NT2/D1 (cell line): ENCODE measurements at places on chromosomes 3 and 15.

DNA sequence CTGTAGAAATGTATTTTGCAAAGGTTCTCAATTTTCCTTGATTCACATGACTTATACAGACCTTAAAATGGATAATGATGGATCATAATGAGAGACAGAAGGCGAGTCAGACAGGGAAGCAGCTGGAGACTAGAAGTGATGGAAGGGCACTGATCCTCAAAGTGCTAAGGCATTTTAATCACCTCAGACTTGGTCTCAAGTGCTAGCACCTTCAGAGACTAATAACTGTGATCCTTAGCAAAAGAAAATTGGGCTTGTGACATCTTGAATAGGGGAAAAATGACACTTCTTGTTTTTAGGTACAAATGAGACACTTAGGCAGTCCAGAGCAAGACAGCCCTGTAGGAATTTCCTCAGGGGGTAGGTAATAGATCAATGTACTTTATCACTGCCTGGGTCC lies 1011.7 kb downstream of the SQOR start:
- DNase-seq, result no peak

- DNase-seq, result no peak
Observed at GRCh38 chr3:148646126-148646665, 51.5 kb upstream of the AGTR1 start.

DNA sequence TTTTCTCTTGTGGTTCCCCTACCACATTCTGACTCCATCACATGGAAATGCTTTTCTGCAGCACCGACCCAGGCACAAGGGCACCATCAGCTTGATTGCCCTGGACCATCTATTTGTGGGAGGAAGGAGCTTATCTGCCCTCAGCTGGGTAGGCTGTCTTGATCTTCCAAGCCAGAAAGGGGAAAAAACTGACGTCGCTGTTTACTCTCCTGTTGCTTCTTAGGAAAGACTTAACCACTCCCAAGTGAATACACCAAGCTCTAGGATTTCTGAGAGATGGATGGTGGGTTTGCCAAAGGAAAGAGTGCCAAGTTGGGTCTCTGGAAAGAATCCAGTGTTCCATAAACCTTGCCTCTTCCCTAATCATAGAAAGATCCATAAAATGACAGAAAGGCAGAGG lies 4.0 kb downstream of the TNFAIP8L3 start:
- no peak for DNase-seq

DNA sequence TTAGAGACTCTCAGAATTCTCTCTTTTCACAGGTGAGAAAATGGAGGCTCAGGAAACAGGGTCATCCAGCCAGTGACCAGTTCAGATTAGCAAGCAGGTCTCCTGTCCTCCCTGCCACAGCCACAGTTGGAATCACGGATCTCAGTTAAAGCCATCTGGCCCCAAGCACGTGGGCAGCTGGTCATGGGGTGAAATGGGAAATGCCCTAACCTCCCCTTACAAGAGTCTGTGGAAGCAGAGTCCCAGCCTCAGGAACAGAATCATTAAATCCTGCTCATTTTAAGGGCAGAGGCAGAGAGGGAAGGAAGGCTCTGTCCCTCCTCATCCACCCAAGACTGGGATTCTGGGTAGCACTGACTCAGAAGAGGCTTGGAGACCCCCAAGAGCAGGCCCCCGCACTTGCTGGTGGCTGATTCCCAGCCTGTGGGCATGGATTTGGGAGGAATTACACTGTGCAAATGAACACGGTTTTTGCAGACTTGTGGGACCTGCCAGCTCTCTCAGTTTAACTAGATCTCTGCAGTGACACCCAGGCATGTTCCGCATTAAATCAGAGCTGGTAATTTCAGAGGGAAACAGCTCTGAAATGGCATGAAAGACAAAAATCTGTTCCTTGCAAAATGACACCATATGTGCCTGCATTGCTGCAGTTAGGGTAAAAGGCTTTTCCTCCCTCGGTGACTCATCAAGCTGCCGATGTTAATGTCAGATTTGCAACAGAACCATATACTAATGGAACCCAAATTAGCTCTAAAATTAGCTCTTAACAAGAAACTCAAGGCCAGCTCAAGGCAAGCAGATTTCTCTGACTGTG lies 89.0 kb downstream of the BDH1 start:
- DNase-seq, result no peak

DNA sequence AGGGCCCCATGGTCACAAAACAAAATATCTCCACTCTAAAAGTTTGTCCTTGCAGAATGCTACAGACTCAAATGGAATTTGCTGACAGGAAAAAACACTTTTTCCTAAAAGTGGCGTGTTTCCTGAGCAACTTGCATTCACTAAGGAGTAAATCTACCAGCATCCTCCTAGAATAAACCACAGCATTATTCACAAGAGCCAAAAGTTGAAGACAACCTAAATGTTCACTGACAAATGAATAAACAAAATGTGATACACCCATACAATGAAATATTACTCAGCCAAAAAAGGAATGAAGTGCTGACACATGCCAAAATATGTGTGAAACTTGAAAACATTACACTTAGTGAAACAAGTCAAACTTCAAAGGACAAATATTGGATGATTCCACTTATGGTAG lies 28.9 kb downstream of the ITGB5 start:
- no peak for DNase-seq

GRCh38 chr3:147773116-147773630 lies 364.0 kb downstream of the ZIC1 start:
- no peak for DNase-seq

- DNase-seq, result no peak
Observed at GRCh38 chr3:71803248-71803647, 18.3 kb upstream of the PROK2 start.

- DNase-seq, result no peak
Observed at GRCh38 chr15:67543348-67543718, 830 bp downstream of the MAP2K5 start.

GRCh38 chr3:36991923-36992805 lies 767 bp downstream of the EPM2AIP1 start:
- DNase-seq, result no peak

- DNase-seq, result no peak
Observed at GRCh38 chr3:112335434-112335781, 2.5 kb downstream of the CD200 start.

DNA sequence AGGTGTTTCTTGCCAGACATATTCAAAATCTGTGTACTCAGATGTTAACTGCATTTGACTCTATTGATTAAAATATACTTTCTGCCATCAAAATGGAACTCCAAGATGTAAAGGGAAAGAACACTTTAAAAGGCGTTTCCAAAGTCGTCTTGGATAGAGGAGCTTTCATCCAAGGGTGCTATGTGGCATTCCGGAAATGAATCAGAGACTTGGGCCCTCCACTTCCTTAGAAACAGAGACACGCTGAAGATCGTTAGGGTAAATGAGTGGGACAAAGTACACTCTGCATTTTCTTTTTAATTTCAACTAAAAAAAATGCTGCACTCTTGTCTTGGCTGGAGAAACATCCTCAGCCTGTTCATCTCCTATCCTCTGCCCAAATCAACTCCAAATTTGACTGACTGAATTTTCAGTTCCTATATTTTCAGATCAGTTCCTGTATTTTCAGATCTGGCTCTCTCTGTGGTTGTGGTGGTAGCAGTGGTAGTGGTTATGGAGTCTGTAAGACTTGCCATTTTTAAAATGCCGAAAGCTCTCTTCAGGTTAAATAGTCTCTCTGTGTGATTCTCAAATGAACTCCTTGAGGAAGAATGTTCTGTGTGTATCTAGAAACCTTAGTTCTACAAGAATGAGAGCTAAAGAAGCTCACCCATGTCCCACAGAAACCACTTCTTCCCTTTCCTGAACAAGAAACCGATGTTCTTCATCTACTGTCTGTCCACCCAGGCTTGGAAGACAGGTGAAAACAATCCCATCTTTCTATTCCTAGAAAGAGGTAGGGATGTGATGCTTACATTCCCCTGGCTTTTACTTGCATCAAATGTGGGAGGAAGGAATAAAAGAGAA lies 156.8 kb upstream of the ICE2 start:
- DNase-seq, result no peak

- DNase-seq, result no peak
Observed at GRCh38 chr3:158847885-158848284, 46.0 kb downstream of the MFSD1 start.

DNA sequence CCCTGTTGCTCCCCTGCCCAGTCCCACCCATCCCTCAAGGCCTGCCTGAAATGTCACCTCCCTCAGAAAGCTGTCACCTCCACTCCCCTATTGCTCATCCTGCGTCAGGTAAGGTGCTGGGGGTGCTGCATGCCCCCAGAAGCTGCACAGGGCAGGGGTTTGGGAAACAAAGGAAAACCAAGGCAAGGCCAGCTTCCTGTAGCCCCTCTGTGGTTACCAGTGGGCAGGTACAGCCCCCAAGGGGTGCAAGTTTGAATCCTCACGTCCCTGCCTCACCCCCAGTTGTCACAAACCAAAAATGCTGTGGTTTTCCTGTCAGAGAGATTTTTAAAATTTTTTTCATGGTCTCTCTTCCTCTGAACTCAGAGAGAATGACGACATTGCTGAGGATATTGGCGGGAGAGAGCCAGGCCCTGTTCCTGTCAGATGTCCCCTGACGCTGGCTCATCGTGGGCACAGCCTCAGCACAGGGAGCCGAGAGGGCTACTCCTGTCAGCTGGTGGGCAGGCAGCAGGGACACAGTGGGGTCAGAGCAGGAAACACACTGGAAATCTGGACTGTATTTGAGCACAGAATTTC lies 27.0 kb downstream of the PSTPIP1 start:
- no peak for DNase-seq

- no peak for DNase-seq
Observed at GRCh38 chr3:193951859-193952258, 184.1 kb upstream of the HES1 start.

DNA sequence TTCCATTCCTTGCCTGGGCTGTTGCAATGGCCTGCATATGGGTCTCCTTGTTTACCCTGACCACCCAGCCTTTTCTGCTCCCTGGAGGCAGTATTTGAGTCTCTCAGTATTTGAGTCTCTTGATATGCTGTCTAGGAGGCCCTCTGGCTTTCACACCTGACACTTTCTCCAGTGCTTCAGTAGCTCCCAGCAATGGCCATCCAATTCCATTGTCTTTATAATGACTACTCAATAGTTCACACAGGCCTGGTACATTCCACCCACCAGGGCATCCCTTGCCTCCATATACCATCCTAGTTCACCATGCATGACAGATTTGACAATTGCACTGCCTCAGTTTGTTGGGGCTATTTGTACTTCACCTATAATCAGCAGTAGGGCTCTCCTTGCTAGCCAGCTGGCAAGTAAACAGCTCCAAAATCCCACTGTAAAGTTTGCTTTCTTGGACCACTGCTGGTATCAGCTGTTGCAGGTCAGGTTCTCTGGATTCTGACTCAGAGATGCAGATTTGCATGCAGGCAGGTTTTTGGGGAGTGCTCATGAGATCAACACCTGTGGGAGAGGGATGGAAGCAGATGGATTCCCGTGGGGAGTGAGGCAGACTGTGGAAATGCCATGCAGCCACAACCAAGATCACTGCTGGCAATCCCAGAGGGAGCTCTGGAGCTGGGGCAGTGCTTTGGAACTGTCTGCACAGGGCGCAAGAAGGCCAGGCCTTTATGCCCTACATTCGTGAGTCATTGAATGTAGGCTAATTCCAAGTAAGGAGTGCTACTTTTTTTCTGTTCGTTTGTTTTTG lies 19.1 kb upstream of the XIRP1 start:
- DNase-seq, result peak; percentile 88

DNA sequence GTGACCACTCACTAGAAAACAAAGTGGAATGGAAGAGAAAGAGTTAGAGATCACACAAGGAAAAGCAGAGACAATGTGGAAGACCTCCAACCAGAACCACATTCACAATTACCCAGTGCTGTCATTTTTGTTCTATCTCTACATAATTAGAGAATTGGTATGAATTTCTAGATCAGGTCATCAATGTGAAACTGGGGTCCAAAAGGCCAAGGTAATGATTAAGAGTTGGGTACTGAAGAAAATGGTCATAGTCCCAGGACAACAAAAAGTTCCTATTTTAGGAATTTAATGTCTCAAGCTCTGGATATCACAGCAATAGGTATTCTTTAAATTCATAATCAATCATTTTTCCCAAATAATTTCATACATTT lies 84.7 kb upstream of the PPIB start:
- DNase-seq, result no peak

DNA sequence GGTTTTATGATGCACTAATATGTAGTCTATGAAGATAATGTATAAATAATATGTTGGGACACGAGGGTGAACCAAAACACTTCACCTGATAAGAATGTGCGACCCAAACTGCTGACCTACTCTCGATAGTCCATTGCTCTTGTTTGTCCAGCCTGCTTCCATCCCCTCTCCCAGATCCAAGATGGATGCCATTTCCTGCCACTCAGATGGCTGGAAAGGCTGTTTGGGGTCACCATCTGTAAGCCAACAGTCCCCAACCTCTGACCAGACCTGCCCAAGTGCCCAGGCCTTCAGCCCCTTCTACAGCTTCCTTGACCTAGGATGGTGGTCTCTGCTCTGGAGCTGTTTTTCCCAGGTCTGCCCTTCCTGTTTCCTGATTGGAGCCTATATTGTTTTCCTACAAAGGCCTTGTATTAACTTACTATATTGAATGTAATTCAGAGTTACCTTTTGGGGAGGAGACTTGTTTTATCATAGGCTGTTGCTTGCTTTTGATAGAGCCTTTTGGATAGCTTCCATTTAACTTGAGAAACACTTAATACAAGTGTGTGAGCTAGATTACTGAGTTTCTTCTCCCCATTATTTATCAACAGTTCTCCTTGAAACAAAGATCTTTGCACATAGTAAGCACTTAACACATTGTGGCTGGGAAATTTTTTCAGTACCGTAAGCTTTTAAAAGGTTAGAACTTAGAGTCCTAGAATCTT lies 5.0 kb upstream of the PAQR9 start:
- DNase-seq, result no peak

- peak; percentile 16 for DNase-seq
Observed at GRCh38 chr3:190701096-190701532, 161.4 kb downstream of the GMNC start.

GRCh38 chr3:136152176-136152843 lies 43.8 kb downstream of the MSL2 start:
- no peak for DNase-seq

DNA sequence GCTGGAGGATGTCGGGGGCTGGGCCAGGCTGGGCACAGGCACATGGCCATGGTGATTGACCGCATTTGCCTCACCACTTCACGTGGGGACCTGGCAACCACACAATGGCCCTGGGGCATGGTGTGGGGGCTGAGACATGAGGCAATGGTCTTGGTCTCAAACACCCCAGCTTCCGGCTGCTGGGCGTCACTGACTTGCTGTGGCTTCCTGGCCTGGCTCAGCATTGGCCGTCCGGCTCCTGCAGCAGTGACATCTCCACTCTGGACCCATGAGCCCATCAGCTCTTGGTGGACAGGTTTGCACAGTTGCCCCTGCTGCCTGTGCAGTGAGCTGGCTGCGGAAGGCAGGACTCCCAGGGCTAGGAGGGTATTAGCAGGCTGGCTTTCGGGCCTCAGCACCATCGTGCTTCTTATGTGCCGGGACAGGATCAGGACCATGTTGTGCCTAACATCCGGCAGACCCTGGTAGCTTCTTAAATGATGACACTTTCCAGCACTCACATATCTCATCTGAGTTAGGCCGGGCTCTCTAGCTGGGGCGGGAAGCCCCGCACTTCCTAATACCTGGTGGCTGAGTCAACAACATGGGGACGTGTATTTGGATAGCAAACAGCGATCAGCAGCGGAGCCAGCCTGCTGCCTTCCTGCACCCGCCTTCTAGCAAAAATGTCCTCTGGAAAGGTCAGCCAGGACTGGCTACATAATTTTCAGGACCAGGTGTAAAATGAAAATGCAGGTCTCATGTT lies 34.1 kb downstream of the ZNF710 start:
- no peak for DNase-seq

- no peak for DNase-seq
Observed at GRCh38 chr15:52006702-52007340, 12.2 kb upstream of the MAPK6 start.
